Transverse colon (tissue), 4 donors: ENCODE measurements at places on chromosomes 5 and 9. TPM values are rescaled to one million over a fixed set of nuclear protein-coding genes. Genes with fewer than 3 reads are reported as not detected.
A peak's percentile ranks its signal among the peaks of the same experiment; 100 is the strongest.

Gene CARD9
- total RNA-seq: 2.9 TPM

Gene LRRC14B
- not detected for total RNA-seq

Gene HNRNPH1
- total RNA-seq: 700 TPM

Gene SLC6A18
- not detected for total RNA-seq

Gene SEMA5A
- 15.0 TPM for total RNA-seq

Gene SMIM33
- not detected for total RNA-seq

Gene TOR2A
- 49.6 TPM for total RNA-seq

DNA sequence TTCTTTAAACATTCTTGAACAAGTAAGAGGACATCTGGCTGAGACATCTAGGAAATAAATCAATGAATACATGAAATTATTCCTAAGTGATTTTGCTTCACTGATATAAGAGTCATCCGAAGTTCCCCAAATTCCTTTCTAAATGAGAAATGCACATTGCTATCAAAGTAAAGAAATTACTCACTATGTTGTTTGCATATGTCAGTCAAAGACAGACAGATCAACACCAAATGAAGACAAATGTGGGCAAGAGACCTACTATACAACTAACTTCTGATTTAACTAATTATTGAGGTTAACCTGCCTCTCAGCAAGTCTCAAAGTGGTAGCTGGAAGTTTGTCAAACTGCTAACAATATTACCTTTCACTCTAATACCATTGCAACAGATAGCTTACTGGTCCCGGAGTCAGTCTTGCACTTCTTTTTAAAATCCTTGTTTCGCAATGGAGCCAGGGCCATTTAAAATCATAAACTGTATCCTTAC, 13.2 kb downstream of the TUT7 start:
- DNase-seq: no peak

GRCh38 chr9:126852086-126852688, 8.3 kb upstream of the ZBTB34 start:
- DNase-seq: no peak

DNA sequence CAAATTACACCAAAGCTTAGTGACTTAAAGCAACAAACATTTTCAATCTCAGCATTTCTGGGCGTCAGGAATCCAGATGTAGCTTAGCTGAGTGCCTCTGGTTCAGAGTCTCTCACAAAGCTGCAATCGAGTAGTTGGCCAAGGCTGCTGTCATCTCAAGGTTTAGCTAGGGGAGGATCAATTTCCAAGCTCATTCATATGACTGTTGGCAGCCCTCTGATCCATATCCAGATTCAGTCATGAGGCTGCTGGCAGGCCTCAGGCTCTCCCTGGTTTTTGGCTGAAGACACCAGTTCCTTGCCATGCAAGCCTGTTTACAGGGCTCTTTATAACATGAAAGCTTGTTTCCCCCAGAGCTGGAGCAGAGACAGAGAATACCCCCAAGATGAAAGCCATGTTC, 419.5 kb upstream of the TLE4 start:
- DNase-seq: no peak

DNA sequence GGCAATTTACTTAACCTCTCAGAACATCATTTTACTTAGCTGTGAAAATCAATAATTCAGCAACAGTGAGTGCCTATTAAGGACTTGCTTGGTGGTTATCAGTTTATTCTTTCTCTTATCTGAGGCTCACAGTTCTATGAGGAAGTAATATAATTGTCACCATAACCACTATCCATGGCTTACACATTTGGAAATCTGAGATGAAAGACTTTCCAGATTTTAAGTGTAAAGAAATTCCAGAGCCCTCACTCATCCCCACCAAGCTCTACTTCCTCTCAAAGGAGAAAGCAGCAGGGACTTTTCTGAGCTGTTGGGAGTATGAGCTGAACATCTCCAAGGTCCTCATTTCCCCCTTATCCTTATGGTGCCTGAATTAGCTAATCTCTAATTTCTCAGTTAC, 321.5 kb downstream of the FBXL7 start:
- no peak for DNase-seq

- DNase-seq: no peak
These were observed 107.6 kb downstream of the C9orf50 start for GRCh38 chr9:129513282-129513681.

GRCh38 chr5:128213340-128213739, 129.8 kb downstream of the SLC12A2 start:
- DNase-seq: peak; percentile 41

DNA sequence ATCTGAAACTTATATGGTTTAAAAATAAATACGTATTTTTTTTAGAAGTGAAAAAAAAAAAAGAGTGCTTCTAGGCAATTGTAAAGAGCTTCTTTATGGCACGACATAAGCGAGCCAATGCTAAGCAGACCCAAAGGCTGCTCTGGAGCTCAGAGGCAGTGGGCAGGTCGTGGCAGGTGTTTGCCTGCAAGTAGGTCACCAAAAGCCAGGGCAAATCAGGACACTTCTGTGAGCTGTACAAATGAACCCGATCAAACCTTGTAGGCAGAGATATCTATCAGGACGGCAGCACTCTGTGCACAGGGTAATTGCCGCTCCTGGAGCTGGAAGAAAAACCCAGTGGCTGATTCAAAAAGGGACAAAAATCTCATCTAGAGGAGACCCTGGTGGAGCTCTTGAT, 75.9 kb downstream of the IRX2 start:
- DNase-seq: no peak

GRCh38 chr9:3989915-3990314, 310.0 kb downstream of the GLIS3 start:
- no peak for DNase-seq

DNA sequence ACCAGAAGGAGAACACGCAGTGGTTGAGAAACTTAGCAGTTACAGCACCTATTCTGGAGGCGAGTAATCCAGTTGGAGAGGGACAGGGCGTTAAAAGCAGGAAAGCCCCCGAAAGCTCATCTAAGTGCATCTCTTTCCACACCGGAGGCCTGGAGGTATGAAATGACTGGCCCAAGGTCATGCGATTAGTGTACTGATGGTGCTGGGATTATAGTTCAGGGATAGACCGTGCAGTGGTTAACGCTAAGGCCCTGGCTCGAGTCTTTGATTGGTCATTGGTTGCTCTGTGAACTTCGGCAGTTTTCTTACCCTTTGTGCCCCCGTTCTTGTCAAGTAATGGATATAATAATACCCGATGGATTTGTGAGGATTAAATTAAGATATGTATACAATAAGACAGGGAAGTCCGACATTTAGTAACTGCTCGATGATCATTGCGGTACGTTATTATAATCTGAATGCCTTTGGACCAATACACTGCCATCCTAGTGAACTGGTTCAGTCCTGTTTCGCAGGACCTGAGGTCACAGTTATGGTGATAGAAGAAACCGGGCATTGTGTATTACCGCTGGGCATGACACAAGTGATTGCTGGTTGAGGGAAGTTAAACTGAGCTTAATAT, 960 bp downstream of the CANX start:
- peak; percentile 27 for DNase-seq

- no peak for DNase-seq
These were observed 513.1 kb downstream of the PDE4D start for GRCh38 chr5:59380350-59380951.

DNA sequence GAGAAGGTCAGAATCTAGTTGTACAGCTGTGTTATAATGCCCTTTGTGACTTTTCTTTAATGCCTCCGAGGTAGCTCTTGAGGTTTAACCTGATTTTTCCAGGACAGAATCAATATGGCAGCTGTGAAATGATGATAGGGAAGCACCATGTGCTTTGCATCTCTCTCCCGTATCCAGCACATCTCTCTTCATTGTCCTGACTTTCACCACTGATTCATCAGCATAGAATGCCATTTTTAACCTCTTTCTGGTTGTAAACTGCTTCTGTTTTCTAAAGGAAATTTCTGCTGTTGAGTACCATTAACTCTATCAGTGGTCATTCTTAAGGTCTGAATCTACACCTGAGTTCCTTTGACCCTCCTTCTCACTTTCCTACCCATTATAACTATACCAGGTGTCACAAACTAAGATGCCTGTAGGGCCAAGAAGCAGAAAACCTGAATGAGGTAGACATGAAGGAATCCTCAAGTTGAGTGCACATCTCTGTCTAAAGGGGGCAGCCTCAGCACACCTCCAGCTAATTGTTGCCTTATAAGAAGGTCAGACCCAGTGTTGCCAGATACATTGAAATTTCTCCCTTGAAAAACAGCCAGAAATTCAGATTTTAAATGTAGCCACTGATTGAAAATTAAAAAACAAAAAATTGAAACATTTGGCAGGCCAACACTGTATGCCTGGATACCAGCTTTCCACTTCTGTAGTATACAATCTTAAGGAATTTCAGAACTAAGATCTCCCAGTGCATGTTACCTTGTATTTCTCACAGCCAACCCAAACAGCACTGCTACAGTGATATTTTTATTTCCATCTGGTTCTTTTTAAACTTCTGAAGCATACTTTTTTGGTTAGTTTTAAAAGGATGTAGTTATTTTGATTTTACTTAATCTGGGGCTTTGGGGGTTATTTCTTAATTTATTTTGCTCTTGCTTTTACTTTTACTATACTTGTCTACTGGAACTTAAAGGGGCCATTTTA, 35.8 kb upstream of the TLX3 start:
- DNase-seq: no peak

- DNase-seq: no peak
These were observed 471.0 kb upstream of the MEF2C start for GRCh38 chr5:89353837-89354551.

DNA sequence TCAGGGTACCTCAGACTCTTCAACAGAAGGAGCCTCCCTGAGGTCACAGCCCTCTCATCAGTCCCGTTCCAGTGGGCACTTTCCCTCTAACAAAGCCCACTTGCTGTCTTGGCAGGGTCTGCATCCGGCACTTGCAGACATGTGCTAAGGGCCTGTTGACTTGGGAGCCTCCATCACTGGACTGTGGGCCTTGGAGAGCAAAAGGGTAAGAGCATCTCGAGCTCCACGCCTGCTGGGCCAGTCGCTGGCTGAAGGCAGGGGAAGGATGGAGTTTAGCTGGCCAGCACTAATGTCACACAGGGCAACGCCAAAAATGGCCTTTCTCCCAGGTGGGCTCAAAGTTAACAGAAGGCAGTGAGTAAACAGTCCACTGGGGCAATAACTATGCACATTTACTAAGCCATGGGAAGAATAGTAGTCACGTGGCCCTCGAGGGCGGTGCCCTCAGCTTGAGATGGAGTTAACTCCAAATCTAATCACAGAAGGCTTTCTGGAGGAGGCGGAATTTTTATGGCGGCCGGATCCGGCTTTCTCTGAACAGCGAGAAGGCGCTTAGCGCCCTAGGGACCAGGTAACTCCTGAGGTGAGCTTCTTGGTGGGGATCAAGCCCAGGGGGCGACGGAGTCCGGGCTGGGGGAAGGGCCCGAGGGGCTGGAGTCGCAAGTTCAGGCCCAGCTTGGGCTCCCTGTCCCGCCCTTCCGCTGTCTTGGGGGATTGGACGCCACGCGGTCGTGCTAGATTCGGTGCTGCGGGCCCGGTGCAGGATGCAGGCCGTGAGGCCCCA, 2.0 kb upstream of the NSD1 start:
- no peak for DNase-seq

DNA sequence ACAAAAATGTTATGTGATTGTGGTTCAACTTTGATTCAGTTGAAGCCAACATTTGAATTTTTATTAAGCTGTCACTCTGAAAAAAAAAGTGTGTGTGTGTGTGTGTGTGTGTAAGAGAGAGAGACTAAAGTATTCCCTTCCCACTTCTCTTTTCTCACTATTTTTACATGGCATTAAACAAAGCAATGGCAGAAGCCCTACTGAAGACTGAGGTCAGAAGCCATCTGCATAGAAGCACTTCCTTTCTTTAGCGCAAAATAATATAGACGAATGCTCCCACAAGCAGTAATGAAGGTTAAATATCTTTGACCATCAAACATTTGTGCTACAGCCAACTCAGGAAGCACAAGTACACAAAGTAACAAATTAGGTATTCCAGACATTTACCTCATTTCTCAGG, 540.5 kb downstream of the KCTD16 start:
- DNase-seq: no peak

DNA sequence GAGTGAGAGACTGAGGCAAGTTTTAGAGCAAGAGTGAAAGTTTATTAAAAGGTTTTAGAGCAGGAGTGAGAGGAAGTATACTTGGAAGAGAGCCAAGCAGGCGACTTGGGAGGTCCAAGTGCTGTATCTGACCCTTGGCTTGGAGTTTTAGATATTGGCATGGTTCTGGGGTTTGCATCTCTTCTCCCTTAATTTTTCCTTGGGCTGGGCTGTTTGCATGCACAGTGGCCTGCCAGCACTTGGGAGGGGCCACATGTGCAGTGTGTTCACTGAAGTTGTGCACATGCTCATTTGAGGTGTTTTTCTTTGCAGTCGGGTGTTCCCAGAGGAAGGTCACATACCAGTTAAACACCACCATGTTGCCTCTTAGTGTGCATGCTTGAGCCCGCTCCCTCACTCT, 464.1 kb downstream of the DMRT2 start:
- no peak for DNase-seq

DNA sequence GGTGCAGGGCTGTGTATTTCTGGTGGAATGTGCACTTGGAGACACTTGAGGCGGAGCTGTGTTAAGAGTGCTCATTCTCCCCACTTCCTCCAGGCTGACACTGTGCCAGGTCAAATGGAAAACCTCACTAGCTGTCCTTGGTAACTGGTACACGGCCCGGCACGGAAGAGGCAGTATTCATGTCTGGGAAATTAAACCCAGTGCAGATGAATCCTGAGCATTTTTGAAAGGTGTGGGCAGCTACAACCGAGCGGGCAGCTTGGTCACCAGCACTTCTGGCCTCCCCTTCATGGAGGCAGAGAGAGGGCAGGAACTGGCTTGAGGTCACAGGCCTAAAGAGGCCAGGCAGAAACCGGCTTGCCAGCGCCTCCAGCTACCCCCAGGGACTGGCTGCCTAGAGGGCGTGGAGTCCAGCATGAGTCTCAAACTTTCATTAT, 1.6 kb downstream of the CLPTM1L start:
- DNase-seq: no peak

DNA sequence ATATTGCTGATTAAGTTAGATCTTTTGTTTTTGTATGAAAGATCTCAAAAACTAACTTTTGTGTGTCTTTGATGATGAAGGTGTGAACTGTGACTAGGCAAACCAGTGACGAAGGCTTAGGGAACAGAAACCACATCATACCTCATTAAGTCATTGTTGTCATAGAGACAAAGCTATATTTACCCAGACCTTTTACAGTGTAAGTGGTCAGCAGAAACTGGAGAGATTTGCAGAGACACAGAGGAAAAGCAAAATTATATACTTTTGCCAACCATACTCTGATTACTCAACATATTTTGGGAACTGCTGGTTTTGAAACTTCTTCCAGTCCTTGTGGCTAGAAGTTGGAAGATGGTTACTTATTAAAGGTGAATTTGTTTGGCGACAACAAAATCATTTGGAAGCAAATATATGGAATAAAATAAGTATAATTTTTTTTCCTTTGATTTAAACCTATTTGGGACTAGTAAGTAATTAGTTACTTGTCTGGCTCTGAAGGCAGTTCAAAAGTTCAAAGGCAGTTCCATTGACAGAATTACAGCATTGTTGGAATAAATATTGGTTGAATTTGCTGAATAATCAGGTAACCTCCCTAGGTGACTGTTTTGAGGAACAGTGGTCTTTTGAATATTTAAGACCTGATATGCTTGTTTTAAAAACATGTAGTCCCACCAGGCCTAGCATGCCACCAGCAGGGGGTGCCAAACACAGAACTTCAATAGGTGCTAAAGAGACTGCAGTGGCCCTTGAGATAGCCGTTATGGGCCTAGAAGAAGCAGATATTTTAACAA, 103.8 kb downstream of the RPS23 start:
- DNase-seq: peak; percentile 57

GRCh38 chr5:118883362-118883761, 105.0 kb downstream of the DTWD2 start:
- DNase-seq: no peak
